CD14-positive monocyte (primary cell): ENCODE measurements at places on chromosomes 6 and 20. TPM values are rescaled to one million over a fixed set of nuclear protein-coding genes. Genes with fewer than 3 reads are reported as not detected.

DNA sequence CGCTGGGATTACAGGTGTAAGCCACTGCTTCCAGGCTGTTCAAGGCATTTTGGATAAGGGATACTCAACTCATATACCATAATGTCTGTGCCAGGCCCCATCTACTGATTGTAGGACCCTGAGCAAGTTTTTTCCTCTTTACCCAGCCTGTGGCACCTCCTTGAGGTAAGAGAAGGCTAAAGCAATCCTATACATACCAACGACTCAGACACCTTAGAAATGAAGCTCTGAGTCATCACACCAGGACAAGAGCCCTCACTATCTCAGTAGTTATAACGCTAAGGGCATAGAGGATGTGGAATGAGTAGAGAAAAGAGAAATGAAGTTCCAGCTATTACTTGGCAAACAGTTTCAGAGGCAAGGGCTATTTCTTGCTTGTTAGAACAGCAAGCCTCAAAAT is 16.9 kb downstream of the NDRG3 start:
- no peaks in the 10 kb centered on the region for H3K36me3 ChIP-seq
- no peak for DNase-seq
- no peaks in the 10 kb centered on the region for H3K4me1 ChIP-seq
- no peak overlapping the region for H3K27ac ChIP-seq
- H3K27me3 ChIP-seq: no peaks in the 10 kb centered on the region

KCNB1 gene
- not detected for polyA plus RNA-seq

DNA sequence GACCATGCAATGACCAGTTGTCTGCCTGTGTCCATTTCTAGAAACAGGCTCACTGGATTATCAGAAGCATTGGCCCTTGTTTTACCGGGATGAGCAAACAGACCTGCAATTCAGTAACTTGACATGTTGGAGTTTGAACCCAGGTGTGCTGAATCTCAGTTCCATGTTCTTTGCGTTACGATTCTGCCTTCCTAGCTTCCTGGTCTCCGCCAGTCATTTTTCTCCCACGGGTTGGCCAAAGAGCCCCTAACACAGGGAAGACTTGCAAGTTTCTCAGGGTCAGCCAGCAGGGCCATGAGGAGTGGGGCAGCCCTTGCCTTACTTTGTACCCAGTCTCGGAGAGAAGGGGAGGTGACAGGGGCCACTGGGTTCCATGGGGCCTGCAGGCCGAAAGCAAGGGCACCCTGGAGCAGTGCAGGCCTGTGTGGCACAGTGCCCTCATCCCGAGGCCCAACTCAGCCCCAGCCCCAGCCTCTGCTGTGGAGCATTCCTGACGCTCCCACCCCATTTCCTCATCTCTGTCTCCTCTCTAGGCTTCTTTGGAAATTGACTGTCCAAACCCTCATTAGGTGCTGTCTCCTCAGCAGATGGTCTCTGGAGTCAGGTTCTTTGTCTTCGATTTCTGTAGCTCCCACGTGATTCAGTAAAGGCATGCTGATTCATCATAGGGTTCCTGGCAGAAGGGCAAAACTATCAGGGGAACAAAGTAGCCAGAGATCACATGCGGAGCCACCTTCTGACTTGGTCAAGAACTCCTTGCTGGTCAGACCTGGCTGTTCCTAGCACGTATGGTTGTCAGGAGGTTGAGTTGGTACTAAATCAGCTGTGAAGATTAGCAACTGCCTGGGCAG is 23.6 kb downstream of the CDS2 start:
- H3K4me3 ChIP-seq: no peak overlapping the region
- H3K36me3 ChIP-seq: peaks cover 10% of the 10 kb centered on the region
- no peaks in the 10 kb centered on the region for H3K27me3 ChIP-seq

GRCh38 chr20:20513720-20514119 is 145.8 kb downstream of the INSM1 start:
- no peak overlapping the region for H3K27ac ChIP-seq
- peaks cover 100% of the 10 kb centered on the region for H3K36me3 ChIP-seq
- no peak for DNase-seq
- no peaks in the 10 kb centered on the region for H3K4me1 ChIP-seq

GRCh38 chr6:107843400-107843799 is 19.3 kb upstream of the SCML4 start:
- H3K36me3 ChIP-seq: no peaks in the 10 kb centered on the region
- H3K27ac ChIP-seq: no peak overlapping the region
- H3K27me3 ChIP-seq: peaks cover 7% of the 10 kb centered on the region
- DNase-seq: no peak
- no peak overlapping the region for H3K4me3 ChIP-seq

SDC4 gene
- polyA plus RNA-seq: 1.3 and 5.1 TPM in 2 replicates

GRCh38 chr6:44373787-44374186 is 13.7 kb upstream of the CDC5L start:
- no peaks in the 10 kb centered on the region for H3K36me3 ChIP-seq
- peaks cover 9% of the 10 kb centered on the region for H3K4me1 ChIP-seq
- DNase-seq: no peak
- no peak overlapping the region for H3K27ac ChIP-seq
- no peak overlapping the region for H3K4me3 ChIP-seq

NFYA gene
- 10.7 TPM for polyA plus RNA-seq

- H3K4me1 ChIP-seq: peaks cover 47% of the 10 kb centered on the region
- no peaks in the 10 kb centered on the region for H3K27me3 ChIP-seq
- no peak overlapping the region for H3K4me3 ChIP-seq
Measured at GRCh38 chr20:47487175-47487917, 14.3 kb upstream of the NCOA3 start.

TMC2 gene
- polyA plus RNA-seq: not detected

GRCh38 chr20:32418376-32418775 is 60.2 kb downstream of the ASXL1 start:
- no peaks in the 10 kb centered on the region for H3K27me3 ChIP-seq
- peak; percentile 12 for DNase-seq
- no peak overlapping the region for H3K27ac ChIP-seq
- peaks cover 6% of the 10 kb centered on the region for H3K4me1 ChIP-seq

GRCh38 chr6:147811913-147812629 is 303.6 kb downstream of the SAMD5 start:
- no peak for DNase-seq
- H3K4me3 ChIP-seq: no peak overlapping the region
- H3K4me1 ChIP-seq: no peaks in the 10 kb centered on the region
- H3K36me3 ChIP-seq: no peaks in the 10 kb centered on the region

PTGIS gene
- polyA plus RNA-seq: not detected

GPSM3 gene
- polyA plus RNA-seq: 86.1 TPM

DNA sequence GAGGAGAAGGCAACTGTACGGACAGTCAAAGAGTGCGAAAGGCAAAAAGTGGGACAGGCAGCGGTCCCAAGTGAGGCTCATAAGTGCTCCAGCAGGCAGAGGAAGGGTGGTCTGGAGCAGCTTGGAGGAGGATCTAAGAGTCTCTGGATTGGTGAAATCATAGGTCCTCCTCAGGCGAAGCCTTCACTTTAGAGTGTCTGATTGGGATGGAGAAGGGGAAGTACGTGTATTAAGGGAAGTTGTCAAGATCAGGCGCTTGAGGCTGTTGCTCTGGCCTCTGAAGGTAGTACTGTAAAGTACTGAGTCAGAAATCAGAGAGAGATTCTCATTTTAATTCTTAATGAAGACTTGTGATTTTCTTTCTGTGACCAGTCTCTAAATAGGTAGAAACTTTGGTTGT is 185.6 kb downstream of the KIF16B start:
- H3K27ac ChIP-seq: no peak overlapping the region
- peak; percentile 49 for DNase-seq
- peaks cover 25% of the 10 kb centered on the region for H3K4me1 ChIP-seq
- no peak overlapping the region for H3K4me3 ChIP-seq

- no peaks in the 10 kb centered on the region for H3K4me1 ChIP-seq
- no peak for DNase-seq
- no peak overlapping the region for H3K4me3 ChIP-seq
- no peaks in the 10 kb centered on the region for H3K36me3 ChIP-seq
- no peak overlapping the region for H3K27ac ChIP-seq
- H3K27me3 ChIP-seq: no peaks in the 10 kb centered on the region
Measured at GRCh38 chr20:17767624-17768023, 67.9 kb downstream of the BANF2 start.

PBOV1 gene
- polyA plus RNA-seq: not detected in 2 replicates

DNA sequence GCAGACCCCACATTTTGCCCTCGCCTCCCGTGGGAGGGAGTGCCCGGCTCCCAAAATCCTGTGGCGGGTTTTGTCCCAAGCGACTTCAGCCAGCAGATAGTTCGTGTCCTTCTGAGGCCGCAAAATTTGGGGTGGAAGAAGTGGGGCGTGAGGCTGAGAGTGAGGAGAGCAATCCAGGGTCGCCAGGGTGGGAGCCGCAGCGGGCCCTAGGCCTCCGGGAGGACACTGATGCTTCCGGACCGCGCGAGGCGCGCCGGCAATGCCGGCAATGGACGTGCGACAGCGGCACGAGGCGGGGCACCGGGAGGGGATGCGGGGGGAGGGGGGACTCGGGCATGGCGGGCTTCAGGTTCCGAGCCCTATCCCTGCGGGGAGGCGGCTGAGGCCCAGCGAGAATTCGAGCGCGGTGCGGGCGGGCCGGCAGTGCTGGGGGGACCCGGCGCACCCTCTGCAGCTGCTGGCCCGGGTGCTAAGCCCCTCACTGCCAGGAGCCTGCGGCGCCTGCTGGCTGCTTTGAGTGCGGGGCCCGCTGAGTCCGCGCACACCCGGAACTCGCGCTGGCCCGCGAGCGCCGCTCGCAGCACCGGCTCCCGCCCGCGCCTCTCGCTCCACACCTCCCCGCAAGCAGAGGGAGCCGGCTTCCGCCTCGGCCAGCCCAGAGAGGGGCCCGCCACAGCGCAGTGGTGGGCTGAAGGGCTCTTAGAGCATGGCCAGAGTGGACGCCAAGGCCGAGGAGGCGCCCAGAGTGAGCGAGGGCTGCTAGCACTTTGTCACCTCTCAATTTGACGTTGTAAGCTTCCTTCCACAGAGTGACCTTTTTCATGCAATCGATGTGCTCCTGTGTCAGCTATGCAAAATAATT is 143.8 kb downstream of the LPA start:
- H3K4me1 ChIP-seq: peaks cover 4% of the 10 kb centered on the region
- H3K4me3 ChIP-seq: peak overlapping the region; percentile 76
- DNase-seq: peak; percentile 19
- H3K36me3 ChIP-seq: no peaks in the 10 kb centered on the region

DNA sequence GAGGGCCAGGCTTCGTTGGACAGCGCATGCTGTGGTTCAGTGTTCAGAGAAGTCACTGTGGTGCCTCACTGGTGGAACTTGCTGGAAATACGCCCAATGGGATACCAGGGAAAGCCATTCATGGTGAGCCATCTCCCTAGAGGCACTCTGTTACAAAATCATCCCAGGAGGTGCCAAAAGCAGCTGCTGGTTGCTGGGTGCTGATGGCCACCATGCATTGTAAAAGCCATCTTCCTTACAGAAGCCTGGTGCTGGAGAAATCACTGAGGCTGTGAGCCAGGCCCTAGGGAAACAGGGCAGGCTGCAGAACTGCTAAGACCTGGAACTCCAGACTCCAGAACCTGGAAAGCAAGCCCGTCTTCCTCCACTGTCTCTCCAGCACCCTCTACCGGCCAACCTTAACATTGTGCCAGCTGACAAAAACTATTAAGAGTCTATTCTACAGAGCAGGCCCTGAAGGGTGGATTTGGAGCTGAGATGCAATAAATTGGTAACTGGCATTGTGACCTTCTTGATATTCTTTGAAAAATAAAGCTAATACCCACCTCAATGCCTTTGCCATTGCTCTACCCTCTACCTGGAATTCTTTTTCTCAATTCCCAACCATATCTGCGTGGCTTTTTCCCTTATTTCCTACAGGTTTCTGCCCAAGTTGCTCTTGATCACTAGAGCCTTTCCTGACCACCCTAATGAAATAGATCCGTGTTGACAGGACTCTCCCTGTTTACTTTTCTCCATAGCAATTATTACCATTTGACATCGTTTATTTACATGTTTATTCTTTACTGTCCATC is 18.5 kb downstream of the SNRPB start:
- H3K4me3 ChIP-seq: no peak overlapping the region
- no peak overlapping the region for H3K27ac ChIP-seq
- DNase-seq: peak; percentile 58
- H3K36me3 ChIP-seq: no peaks in the 10 kb centered on the region

CST4 gene
- polyA plus RNA-seq: not detected in 2 replicates

DNA sequence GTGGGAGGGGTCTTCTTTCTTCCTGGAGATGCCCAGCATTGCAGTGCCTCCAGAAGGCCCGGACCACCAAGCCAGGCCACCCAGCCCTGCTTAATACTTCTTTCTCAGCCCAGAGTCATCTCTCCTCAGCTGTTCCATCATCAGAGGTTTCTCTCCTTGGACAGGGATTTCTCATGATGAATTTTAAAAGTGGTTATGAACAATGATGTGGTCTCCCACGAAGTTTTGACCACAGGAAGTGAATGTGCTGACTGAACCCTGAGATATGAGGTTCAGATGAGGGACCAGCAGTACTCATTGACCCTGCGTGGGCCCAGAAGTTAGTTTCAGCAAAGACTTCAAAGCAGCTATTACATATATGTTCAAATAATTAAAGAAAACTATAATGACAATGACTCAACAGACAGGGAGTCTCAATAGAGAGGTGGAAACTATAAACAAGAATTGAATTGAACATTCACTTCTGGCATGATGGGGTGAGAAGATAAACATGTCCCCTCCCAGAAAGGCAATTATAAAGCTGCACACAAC is 114.5 kb upstream of the SLC22A16 start:
- no peak overlapping the region for H3K27ac ChIP-seq
- H3K4me3 ChIP-seq: no peak overlapping the region
- H3K36me3 ChIP-seq: no peaks in the 10 kb centered on the region

DNA sequence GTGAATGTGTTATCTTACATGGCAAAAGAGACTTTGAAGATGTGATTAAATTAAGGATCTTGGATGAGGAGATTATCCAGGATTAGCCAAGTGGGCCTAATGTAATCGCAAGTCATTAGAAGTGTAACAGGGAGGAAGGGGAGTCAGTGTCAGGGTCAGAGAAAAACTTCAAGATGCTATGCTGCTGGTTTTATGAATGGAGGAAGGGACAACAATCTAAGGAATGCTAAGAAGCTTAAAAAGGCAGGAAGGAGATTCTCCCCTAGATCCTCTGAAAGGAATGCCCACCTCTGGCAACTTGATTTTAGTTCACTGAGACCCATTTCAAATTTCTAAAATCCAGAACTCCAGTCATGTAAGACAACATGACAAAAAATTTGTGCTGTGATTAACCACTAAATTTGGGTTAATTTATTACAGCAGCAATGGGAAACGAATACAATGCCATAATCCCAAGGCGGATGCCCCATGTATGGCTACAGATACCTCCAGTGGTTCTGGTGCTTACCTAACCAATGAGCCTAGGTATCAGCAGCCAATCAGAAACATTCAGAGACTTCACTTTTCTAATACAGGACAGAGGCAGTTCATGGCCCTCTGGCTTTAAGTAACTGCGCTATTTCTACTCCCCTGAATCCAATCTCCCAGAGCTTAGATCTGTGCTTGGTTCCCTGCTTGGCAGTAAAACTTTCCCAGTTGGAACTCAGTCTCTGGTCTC is 3.6 kb upstream of the TAAR8 start:
- H3K27me3 ChIP-seq: no peaks in the 10 kb centered on the region
- DNase-seq: no peak
- no peak overlapping the region for H3K27ac ChIP-seq
- H3K4me3 ChIP-seq: no peak overlapping the region

- H3K4me1 ChIP-seq: no peaks in the 10 kb centered on the region
- no peak overlapping the region for H3K27ac ChIP-seq
- DNase-seq: no peak
- H3K27me3 ChIP-seq: no peaks in the 10 kb centered on the region
Measured at GRCh38 chr6:135354407-135354806, 143.1 kb downstream of the AHI1 start.

GRCh38 chr6:119541132-119541905 is 191.8 kb upstream of the MAN1A1 start:
- no peak for DNase-seq
- no peaks in the 10 kb centered on the region for H3K36me3 ChIP-seq
- H3K4me1 ChIP-seq: no peaks in the 10 kb centered on the region
- no peaks in the 10 kb centered on the region for H3K27me3 ChIP-seq
- no peak overlapping the region for H3K4me3 ChIP-seq
